ENCODE measurements at places on chromosomes 3 and 15.

DNA sequence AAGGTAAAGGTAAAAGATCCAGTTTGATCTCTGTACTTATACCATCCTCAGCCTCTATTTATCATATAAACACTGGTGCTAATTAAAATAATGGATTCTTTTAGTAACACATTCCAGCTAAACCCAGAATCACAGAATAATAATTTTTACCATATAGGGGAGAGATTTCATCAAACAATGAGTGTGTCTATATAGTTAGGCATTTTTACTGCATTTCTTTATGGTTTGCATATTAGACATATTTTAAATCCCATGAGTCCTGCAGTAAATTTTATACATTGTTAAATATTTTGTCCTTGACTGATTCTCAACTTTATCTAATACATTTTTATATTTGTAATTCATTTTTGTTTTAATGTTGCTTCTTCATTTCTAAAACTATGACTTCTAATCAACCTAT lies 323.7 kb upstream of the AGTR1 start:
- no peak for DNase-seq

- DNase-seq: no peak
Observed at GRCh38 chr15:48002767-48003166, 118.0 kb upstream of the SLC24A5 start.

DNA sequence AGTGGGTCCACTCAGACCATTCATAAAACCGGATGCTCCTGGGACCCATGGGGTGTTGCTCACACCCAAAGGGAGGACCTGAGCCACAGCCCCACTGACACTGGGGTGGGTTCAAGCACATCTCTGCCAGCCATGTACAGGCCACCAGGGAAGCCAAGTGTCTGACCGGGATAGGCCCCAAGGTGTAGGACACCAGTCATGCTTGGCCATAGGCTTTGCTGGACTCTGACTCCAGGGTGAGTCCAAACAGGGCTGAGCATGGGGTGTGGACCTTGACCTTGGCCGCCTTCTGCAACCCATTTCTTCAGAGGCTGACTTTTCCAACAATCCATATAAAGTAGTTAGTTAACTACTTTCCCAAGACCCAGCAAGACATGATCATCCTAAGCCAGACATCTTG lies 31.4 kb upstream of the DUSP7 start:
- no peak for DNase-seq

GRCh38 chr3:53083521-53083920 lies 37.6 kb upstream of the SFMBT1 start:
- no peak for DNase-seq

GRCh38 chr3:53092942-53093341 lies 37.3 kb downstream of the RFT1 start:
- no peak for DNase-seq

All from retinal pigment epithelial cell (primary cell).